NCI-H1436 treated with DMSO at 0.1 percent for 48 hours (cell line): ENCODE measurements at places on chromosomes 7 and 10.

- no peak for DNase-seq
Observed at GRCh38 chr10:662686-663465, 26.6 kb downstream of the DIP2C start.

DNA sequence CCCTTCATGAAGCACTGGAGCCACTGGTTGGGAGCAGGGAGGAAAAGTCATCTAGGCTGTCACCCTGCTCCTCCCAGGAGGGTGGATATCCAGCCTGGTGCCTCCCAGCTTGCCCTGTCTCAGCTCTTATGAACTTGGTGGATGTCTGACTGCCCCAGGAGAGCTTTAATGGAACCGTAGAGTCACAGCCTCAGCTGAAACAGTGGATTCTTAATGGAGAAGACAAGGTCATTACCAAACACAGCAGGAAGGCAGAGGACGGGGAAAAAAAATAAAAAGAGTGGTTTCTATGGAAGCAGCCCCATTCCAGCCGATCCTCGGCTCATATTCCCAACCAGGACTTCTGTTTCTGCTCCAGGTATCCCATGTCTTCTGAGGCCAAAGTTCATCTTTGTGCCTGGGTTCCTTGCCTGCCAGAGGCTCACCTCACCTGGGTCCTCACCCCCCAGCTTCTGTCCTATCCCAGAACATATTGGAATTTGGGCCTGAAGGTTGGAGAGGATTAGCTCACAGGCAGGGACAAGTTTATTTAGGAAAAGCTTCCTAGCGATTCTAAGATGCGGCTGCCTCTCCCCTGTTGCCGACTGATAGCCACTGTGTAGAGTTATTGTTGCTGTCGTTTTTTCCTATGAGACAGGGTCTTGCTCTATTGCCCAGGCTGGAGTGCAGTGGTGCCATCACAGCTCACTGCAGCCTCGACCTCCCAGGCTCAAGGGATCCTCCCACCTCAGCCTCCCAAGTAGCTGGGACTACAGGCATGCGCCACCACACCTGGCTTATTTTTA, 15.6 kb downstream of the CCL26 start:
- DNase-seq, result no peak

GRCh38 chr7:26900251-26900650, 35.9 kb upstream of the SKAP2 start:
- DNase-seq, result no peak

GRCh38 chr10:96400465-96400864, 41.7 kb upstream of the OPALIN start:
- DNase-seq, result no peak

GRCh38 chr7:70486977-70487376, 645.0 kb upstream of the GALNT17 start:
- DNase-seq, result no peak

GRCh38 chr10:130515670-130516069, 379.5 kb downstream of the GLRX3 start:
- DNase-seq, result no peak

DNA sequence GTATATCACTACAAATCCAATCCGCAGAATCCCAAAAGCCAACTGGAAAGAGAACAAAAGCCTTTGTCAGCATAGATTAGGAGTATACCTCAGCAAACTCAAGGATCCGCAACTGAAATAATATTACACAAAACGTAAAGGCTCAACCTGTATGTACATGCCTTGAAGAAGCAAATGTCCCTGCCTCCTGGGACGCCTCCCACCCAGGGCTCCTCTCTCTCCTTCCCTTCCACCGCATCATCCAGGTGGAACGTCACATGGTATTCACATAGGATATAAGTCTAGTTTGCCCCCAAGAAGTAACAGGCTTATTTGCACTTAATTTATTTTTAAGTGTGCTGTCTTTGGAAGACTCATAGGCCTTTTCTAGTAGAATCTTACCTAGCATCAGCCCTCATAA, 13.4 kb downstream of the SLC26A3 start:
- DNase-seq, result no peak

DNA sequence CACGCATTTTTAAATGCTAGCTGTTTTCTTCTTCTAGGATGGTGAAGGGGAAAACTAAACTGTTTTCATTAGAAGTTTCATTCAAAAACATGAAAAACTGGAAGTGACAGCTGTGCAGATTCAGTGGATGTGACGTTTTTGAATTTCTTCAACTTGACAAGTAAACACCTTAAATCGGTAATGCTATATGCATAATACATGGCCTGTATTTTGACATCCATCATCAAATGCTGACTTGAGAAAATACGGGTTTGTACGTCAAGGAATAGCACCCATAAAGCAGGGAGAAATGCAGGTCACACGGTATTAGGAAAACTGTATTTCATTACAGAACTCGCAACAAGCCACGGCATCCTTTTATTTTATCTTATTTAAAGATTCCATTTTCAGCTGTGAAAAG, 720.5 kb downstream of the KCNMA1 start:
- no peak for DNase-seq

GRCh38 chr10:43037942-43038782, 38.7 kb upstream of the RET start:
- no peak for DNase-seq

GRCh38 chr10:4939224-4940072, 23.8 kb upstream of the AKR1C1 start:
- no peak for DNase-seq

DNA sequence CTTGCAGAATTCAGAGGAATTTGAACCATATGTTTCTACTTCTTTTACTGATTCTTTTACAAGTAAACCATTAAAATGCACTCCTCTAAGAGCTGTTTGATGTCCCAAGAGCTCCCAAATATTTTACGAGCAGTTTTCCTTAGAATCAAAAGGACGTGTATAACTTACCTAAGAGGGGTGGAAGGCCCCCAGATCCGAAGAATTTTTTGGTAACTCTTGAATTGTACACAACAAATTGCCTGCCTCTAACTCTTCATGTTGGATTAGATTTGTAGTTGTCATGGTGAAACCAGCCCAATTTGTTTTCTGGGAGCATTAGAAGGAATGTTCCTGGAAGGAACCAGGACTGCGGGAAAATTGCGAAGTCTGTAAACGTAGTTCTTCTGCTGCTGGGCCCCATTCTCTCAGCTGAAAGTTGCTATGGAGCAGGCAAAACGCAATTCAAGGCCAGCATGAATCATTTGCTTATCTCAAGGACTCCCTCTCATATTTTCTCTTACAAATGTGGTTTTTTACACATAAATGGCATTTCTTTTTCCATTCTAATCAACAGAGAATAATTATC, 124.8 kb upstream of the TMEM72 start:
- DNase-seq, result no peak

- DNase-seq, result no peak
Observed at GRCh38 chr7:159011722-159012022, 133.0 kb downstream of the VIPR2 start.

GRCh38 chr7:94445696-94446194, 51.0 kb downstream of the COL1A2 start:
- no peak for DNase-seq

GRCh38 chr7:101538596-101539459, 90.3 kb downstream of the MYL10 start:
- no peak for DNase-seq

GRCh38 chr7:103573479-103574058, 127.6 kb upstream of the SLC26A5 start:
- DNase-seq, result no peak

DNA sequence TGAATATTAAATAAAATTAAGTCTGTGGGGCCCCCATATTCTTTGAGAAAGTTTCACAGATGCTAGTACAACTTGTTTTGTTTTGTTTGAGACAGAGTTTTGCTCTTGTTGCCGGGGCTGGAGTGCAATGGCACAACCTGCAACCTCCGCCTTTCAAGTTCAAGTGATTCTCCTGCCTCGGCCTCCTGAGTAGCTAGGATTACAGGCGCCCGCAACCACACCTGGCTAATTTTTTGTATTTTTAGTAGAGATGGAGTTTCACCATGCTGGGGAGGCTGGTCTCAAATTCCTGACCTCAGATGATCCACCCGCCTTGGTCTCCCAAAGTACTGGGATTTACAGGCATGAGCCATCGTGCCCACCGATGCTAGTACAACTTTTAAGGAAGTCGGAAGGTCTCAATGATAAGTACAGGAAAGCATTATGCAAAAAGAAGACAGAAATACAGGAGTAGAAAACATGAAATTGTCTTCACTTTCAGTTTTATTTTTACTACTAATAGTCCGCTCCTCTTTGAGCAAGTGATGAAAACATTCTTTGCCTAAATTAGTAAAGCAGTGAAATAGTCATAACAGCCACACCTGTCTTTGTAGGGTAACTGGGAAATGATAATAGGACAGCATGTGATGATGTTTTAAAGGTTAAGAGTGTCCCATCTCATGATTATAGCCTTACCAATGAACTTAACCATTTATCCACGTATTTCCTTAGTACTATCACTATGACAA, 147.5 kb downstream of the SEMA3D start:
- DNase-seq, result no peak

DNA sequence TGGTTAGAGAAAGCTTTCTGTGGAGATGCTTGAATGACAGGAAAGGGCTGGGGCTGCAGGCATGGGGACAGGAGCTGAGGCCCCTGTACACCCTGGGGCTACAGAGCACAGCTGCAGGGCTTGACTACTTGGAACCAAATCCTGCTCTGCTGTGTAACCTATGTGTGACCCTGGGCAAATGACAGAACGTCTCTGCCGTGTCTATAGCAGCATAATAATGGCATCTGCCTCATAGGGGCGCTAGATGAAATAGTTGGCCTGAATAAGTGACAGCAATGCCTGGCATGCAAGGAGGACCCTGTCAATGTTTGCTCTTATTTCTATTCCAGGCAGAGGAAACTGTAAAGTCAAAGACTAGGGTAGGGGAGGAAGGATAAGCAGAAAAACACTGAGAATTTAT, 254.0 kb downstream of the USP6NL start:
- DNase-seq, result no peak

DNA sequence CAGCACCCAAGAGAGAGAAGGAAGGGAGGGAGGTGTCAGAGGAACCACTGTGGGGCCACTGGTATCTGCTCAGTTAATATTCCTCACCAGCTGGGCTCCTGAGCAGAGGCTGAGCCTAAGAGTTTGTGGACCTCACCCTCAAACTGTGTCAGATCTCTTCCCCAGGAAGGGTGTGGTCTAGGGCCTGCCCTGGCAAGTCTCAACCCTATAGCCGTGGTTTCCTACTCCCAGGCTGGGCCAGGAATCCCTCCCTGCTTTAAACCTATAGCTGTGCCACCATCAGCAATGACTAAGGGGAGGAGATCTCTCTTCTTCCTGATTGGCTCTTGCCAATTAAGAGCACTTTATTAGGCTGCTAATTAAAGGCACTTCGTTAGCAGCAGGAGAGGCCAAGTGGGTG, 29.9 kb downstream of the POLL start:
- DNase-seq, result no peak

DNA sequence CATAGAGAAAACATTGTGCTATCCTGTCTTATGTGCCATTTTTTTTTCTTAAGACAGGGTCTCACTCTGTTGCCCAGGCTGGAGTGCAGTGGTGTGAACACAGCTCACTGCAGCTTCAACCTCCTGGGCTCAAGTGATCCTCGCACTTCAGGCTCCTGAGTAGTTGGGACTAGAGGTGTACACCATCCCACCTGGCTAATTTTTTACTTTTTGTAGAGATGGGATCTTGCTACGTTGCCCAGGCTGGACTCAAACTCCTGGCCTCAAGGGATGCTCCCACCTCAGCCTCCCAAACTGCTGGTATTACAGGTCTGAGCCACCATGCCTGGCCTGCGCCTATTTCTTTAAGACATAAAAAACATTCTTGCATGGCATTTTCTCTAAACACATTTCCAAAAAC, 20.6 kb downstream of the LYZL1 start:
- no peak for DNase-seq

DNA sequence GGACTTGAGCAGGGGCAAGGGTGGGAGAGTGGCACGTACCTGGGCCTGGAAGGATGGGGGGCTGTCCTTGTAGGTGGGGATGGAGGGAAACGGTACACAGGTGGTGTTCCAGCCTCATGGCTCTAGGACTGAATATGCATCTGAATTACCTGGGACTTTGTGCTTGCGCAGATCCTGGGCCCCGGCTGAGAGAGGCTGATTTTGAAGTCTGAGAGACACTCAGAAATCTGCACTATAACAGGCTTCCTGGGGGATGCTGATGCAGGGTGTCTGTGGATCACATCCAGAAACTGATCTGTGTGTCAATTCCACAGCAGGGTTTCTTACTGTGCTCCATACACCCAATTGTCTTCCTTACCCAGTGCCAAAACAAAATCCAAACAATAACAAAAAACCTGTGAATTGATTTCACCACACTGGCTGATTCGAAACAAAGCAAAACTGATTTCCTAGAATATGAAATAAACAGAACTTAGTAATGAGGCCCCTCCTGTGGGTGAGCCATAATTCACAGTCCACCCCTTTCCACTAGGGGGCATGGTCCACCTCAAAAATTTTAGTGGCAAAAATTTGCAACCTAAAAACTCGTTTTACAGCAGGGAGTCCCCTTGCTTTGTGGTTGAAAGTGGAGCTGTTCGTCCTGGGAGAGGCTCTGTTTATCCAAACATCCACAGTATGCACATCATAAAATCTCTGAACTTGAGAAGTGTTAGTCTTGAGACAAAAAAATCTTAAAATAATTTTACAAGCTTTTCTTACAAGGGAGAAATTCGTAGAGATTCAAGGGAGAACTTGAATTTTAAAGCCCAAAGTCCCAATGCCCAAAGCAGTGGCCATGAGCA, 32.0 kb upstream of the PLEKHA1 start:
- DNase-seq, result no peak

- DNase-seq, result no peak
Observed at GRCh38 chr10:48904861-48905260, 34.8 kb downstream of the LRRC18 start.
